ENCODE measurements at places on chromosomes 12 and 14. TPM values are rescaled to one million over a fixed set of nuclear protein-coding genes. Genes with fewer than 3 reads are reported as not detected.

DNA sequence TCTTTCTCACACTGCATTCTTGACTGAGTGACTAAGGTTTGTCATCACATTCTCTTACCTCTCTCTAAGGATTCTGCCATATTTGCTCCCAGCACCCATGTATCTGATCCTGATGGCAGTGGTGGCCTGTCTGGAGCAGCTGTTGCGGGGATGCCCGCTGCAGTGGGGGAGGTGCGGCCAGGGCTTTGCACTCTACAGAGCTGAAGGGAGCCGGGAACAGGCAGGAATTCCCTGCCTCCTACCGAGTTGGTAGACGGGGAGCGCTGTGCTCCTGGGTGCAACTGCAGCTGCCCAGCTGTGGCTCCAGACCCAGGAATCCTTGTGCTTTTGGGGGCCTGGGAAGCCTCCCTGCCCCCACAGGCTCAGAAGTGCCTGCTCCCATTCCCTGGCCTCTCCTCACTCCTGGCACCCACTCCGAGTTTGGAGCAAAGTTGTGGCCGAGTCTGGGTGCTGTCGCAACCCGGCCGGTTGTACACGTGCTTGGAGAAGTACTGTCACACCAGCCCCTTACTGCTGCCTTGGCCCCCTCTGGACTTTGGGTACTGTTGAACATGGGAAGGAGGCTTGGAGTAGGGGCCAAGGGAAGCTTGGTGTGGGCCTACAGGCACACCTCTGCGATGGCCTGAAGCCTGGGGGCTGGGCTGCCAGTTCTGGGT, 106.9 kb upstream of the OR4E1 start:
- H3K36me3 ChIP-seq: no peaks in the 10 kb centered on the region
- H3K27me3 ChIP-seq: peaks cover 5% of the 10 kb centered on the region
- DNase-seq: no peak
- no peak overlapping the region for H3K4me3 ChIP-seq
- H3K4me1 ChIP-seq: no peaks in the 10 kb centered on the region
- no peak overlapping the region for H3K27ac ChIP-seq

Gene MSRB3
- 3.0 TPM for polyA plus RNA-seq

Gene WSB2
- polyA plus RNA-seq: 18.8 TPM

- H3K4me1 ChIP-seq: peaks cover 54% of the 10 kb centered on the region
- H3K36me3 ChIP-seq: no peaks in the 10 kb centered on the region
- peaks cover 10% of the 10 kb centered on the region for H3K27me3 ChIP-seq
- H3K4me3 ChIP-seq: peak overlapping the region; percentile 65
- H3K27ac ChIP-seq: peak overlapping the region; percentile 91
- no peak for DNase-seq
These were observed 128.4 kb upstream of the SSTR1 start for GRCh38 chr14:38079268-38079667.

Gene STXBP6
- not detected for polyA plus RNA-seq

- peaks cover 3% of the 10 kb centered on the region for H3K27me3 ChIP-seq
- no peaks in the 10 kb centered on the region for H3K36me3 ChIP-seq
- no peak overlapping the region for H3K4me3 ChIP-seq
These were observed 36.5 kb upstream of the OVCH1 start for GRCh38 chr12:29533815-29534489.

Gene SNAPC1
- polyA plus RNA-seq: 2.0 TPM

Gene C12orf50
- not detected for polyA plus RNA-seq

Gene TRIM9
- 0.17 TPM for polyA plus RNA-seq

DNA sequence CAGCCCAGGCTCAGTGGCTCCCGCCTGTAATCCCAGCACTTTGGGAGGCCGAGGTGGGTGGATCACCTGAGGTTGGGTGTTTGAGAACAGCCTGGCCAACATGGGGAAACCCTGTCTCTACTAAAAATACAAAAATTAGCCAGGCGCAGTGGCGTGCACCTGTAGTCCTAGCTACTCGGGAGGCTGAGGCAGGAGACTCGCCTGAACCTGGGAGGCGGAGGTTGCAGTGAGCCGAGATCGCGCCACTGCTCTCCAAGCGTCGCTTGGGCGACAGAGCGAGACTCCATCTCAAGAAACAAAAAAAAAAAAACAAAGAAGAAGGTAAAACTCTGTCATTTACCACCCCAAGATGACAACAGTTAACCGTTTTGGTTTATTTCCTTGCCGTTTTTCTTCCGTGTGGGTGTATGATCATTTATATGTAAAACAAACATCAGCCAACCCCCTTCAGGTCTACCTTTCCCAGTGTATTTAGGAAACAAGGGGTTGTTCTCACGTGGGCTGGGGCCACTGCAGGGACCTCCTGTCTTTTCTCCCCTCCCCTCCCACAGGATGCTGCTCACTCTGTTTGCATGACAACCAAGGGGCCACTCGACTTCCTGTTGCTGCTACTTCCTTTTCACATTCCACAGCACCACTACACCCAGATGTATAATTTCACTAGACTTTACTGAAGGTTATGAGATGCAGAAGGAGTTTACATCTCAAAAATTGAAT, 13.6 kb downstream of the TTC9 start:
- H3K36me3 ChIP-seq: no peaks in the 10 kb centered on the region
- H3K4me3 ChIP-seq: peak overlapping the region; percentile 80
- H3K27me3 ChIP-seq: peaks cover 2% of the 10 kb centered on the region
- peak overlapping the region; percentile 91 for H3K27ac ChIP-seq
- peaks cover 62% of the 10 kb centered on the region for H3K4me1 ChIP-seq

- peaks cover 7% of the 10 kb centered on the region for H3K27me3 ChIP-seq
- H3K4me1 ChIP-seq: no peaks in the 10 kb centered on the region
- H3K27ac ChIP-seq: no peak overlapping the region
- H3K4me3 ChIP-seq: no peak overlapping the region
- DNase-seq: no peak
These were observed 8.0 kb upstream of the PLEKHA5 start for GRCh38 chr12:19121449-19122018.

GRCh38 chr12:131902332-131903241, 8.2 kb downstream of the ULK1 start:
- H3K27me3 ChIP-seq: no peaks in the 10 kb centered on the region
- H3K4me3 ChIP-seq: no peak overlapping the region
- no peak for DNase-seq
- H3K4me1 ChIP-seq: peaks cover 28% of the 10 kb centered on the region
- H3K27ac ChIP-seq: no peak overlapping the region
- H3K36me3 ChIP-seq: no peaks in the 10 kb centered on the region

GRCh38 chr12:4283512-4284255, 10.1 kb downstream of the CCND2 start:
- DNase-seq: no peak
- H3K36me3 ChIP-seq: peaks cover 70% of the 10 kb centered on the region
- no peaks in the 10 kb centered on the region for H3K27me3 ChIP-seq
- H3K27ac ChIP-seq: peak overlapping the region; percentile 43
- no peak overlapping the region for H3K4me3 ChIP-seq
- H3K4me1 ChIP-seq: peaks cover 79% of the 10 kb centered on the region

DNA sequence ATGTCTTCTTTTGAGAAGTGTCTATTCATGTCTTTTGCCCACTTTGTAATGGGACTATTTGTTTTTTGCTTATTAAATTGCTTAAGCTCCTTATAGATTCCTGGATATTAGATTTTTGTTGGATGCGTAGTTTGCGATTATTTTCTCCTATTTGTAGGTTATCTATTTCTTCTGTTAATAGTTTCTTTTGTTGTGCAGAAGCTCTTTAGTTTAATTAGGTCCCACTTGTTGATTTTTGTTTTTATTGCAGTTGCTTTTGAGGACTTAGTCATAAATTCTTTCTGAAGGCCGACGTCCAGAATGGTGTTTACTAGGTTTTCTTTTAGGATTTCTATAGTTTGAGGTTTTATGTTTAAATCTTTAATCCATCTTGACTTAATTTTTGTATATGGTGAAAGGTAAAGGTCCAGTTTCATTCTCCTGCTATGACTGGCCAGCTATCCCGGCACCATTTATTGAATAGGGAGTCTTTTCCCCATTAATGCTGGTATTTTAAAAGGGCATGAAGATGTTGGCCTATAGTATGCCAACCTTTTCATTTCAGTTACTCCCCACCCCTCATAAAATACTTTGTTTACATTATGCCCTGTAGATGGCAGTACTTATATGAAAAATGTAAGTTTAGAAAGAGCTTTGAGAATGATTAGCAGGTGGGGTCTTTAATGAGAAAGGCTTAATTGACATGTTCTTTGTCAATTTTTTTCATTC, 62.9 kb upstream of the PSMA6 start:
- peak; percentile 39 for DNase-seq
- H3K27ac ChIP-seq: peak overlapping the region; percentile 20
- no peak overlapping the region for H3K4me3 ChIP-seq
- H3K4me1 ChIP-seq: peaks cover 20% of the 10 kb centered on the region

DNA sequence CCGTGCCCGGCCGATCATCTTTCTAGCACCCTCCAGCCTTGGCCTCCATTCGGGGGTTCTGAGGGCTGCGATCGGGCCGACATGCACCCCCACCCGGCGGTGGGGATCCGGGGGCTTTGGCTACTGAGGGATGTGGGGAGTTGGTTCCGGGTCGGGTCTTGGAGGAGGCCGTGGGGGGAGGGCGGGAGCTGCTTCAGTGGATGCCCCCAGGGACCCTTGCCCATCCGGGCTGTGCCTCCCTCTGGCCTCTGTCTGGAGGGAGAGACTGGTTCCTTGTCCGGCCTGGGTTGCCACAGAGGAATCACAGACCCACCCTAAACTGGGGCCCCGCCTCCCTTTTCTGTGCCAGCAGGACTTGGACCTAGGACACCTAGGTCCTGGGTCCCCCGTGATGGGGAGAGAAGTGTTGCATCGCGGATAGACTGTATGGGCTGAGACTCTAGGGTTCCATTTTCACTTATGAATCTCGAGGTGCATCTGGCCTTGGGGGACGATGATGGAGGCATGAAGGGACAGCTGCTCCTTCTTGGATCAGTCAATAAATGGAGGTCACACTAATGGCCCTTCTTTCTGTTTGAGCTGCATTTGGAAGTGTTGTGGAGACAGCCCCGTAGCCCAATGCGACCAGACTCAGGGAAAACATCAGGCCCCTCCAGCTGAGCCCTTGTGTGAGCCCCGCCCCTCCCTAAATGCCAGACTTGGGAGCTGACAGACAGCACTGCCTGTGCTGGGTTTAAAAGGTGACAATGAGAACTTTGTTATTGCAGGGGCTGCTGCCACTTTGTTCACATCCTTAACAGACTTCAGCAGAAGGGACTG, 577 bp downstream of the DTX3 start:
- peak overlapping the region; percentile 93 for H3K27ac ChIP-seq
- peaks cover 44% of the 10 kb centered on the region for H3K4me1 ChIP-seq
- peaks cover 1% of the 10 kb centered on the region for H3K27me3 ChIP-seq
- no peak for DNase-seq
- H3K36me3 ChIP-seq: peaks cover 14% of the 10 kb centered on the region
- H3K4me3 ChIP-seq: peak overlapping the region; percentile 83

DNA sequence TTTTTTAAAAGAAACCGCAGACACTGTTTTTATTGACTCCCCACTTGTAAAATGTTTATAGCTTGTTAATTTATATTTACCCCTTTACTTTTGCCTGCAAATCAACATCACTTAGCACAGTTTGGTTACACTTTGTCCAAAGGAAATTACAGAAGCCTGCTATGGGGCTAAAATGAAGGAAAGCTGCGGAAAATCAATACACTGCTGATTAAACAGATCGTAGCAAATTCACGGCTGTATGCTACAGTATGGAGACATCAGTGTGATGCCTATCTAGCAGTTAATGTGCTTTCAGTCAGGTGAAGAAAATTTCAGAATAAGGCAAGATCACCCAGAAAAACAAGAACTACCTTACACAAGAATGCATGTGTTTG, 110.0 kb downstream of the FOXG1 start:
- H3K4me1 ChIP-seq: no peaks in the 10 kb centered on the region
- H3K36me3 ChIP-seq: no peaks in the 10 kb centered on the region
- DNase-seq: no peak
- H3K4me3 ChIP-seq: no peak overlapping the region
- no peaks in the 10 kb centered on the region for H3K27me3 ChIP-seq
- H3K27ac ChIP-seq: no peak overlapping the region

Gene GPR84
- not detected for polyA plus RNA-seq

DNA sequence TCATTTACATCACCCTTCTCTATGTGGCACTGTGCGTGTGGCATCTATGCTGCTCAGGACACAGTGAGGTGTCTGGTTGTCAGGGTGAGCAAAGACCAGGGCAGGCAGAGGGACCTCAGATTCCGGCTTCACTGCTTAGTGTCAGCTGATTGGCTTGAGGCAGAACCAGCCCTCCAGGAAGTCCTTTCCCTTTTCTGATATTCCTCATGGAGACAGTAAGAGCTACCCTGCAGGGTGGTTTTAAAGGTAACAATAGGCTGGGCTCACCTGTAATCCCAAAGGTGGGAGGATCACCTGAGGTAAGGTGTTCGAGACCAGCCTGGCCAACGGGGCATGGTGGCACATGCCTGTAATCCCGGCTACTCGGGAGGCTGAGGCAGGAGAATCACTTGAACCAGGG, 129.3 kb upstream of the AMIGO2 start:
- peaks cover 53% of the 10 kb centered on the region for H3K36me3 ChIP-seq
- H3K4me1 ChIP-seq: peaks cover 90% of the 10 kb centered on the region
- peaks cover 1% of the 10 kb centered on the region for H3K27me3 ChIP-seq
- no peak for DNase-seq
- peak overlapping the region; percentile 95 for H3K27ac ChIP-seq

Gene CACNA2D4
- 9.6 TPM for polyA plus RNA-seq

- peak overlapping the region; percentile 90 for H3K27ac ChIP-seq
- peak overlapping the region; percentile 93 for H3K4me3 ChIP-seq
- peaks cover 17% of the 10 kb centered on the region for H3K27me3 ChIP-seq
- no peak for DNase-seq
These were observed 406 bp downstream of the TMEM263 start for GRCh38 chr12:106956048-106956578.

DNA sequence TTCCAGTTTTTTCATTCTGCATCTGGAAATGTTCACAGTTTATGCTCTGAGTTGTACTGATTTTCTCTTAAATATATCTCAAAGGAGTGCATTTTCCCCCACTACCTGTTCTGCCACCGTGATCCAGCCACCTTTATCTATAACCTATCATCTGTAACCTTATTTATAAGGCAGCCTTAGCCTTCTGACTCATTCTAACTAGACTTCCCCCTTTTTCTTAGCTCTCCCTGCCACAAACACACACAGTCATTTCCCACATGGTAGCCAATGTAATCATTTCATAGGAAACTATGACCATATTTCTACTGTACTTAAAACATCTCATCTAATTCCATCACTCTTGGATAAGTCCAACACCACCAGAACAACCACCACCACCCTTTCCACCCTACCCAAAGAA, 10.8 kb upstream of the GYS2 start:
- H3K36me3 ChIP-seq: no peaks in the 10 kb centered on the region
- H3K4me1 ChIP-seq: peaks cover 7% of the 10 kb centered on the region
- peaks cover 1% of the 10 kb centered on the region for H3K27me3 ChIP-seq
- H3K4me3 ChIP-seq: no peak overlapping the region
- no peak for DNase-seq

GRCh38 chr12:32270818-32271710, 128.3 kb upstream of the FGD4 start:
- no peak overlapping the region for H3K27ac ChIP-seq
- H3K4me3 ChIP-seq: no peak overlapping the region
- H3K36me3 ChIP-seq: no peaks in the 10 kb centered on the region
- DNase-seq: no peak
- H3K27me3 ChIP-seq: no peaks in the 10 kb centered on the region
- peaks cover 17% of the 10 kb centered on the region for H3K4me1 ChIP-seq

Gene MIA2
- 38.6 TPM for polyA plus RNA-seq
